Femur (tissue), 1 donor: ENCODE measurements at places on chromosomes 4 and X.

- peak; percentile 28 for DNase-seq
Measured at GRCh38 chr4:165787516-165788274, 85.3 kb upstream of the TLL1 start.

GRCh38 chr4:119059221-119059620, 76.4 kb upstream of the MYOZ2 start:
- DNase-seq, result no peak

- DNase-seq, result no peak
Measured at GRCh38 chr4:164512124-164512523, 241.8 kb upstream of the SMIM31 start.

DNA sequence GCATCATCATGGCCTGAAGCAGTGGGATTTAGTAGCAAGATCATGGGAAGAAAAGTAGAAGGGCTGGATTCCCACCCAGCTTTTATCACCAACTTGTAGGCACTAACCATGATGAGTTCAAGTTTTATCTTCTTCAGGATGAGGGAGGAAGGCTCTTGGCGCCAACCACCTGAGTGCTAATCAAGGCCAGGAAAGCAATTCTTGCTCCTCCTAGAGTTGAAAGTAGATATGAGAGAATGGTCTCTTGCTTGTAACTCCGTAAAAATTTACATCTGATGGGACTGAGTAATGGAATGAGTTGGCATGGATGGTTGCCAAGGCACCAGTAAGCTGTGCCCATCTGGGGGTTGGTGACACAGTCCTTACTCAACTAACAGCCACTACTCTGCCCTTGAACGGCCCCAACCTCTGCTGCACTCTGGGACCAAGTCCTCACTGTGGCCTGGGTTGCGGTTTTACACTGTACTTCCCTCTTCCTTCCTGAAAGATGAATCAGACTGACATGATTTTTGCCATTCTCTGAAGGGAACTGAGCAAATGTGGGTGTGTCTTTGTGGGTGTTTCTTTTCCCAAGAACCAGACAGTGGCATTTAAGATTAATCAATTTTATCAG, 39.4 kb upstream of the NDP start:
- peak; percentile 29 for DNase-seq

GRCh38 chr4:124121461-124121971, 591.0 kb downstream of the ANKRD50 start:
- no peak for DNase-seq

- no peak for DNase-seq
Measured at GRCh38 chr4:22473268-22473667, 42.6 kb downstream of the ADGRA3 start.

DNA sequence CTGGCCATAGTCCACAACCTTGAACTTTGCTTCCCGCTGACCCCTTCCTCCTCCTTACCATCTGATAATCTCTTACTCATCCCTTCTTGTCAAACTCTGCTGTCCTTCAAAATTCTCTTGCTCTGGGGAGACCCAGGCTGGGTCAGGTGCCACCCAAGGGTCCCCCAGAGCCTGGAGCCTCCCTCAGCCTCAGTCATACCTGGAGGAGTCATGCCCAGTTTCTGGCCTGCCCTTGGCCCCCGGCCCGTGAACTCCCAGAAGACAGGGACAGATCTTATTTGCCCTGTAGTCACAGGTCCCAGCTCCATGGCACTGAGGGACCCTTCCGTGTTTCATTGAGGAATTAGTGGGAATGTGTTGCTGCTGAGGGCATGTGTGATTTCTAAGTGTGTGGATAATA, 4.7 kb upstream of the GPR78 start:
- no peak for DNase-seq

GRCh38 chrX:150352114-150352513, 11.0 kb upstream of the MAMLD1 start:
- DNase-seq, result no peak
